ENCODE measurements at places on chromosomes 5 and 9.

GRCh38 chr5:62477801-62478200 is 65.2 kb downstream of the IPO11 start:
- DNase-seq = no peak

DNA sequence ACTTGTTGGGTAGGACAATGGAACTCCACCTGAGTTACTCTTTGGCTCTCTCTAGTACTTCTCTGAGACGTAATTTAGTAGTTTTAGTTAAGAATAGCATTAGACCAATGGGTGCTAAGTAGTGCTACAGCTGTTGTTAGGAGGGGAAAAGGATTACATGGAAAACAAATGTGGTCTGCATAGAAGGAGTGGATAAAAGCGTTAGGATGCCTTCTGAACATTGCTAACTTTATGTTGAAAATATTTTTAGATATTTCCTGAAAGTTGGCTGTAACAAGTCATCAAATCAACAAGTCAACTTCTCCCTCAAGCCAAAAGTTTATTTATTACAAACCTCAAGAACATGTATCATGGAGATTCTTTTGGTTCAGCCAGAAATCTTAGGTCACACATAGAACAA is 409.5 kb upstream of the MEF2C start:
- DNase-seq = no peak

DNA sequence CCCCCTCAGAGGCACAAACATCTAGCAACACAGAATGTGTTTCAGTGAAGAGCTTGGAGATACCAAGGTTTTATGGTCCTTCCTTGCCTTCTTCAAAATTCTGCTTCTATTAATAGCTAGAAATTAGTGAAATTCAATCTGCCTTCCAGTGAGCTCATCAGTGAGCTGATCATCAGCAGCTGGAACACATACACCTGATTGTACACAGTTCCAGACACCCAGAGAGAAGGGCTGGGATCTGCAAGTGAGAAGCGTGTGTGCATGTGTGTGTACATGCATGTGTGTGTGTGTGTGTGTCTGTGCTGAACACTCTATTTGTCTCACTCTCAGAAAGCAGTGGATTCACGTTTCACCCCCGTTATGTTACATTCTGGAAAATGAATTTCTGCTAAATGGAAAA is 28.5 kb downstream of the CFAP90 start:
- no peak for DNase-seq

DNA sequence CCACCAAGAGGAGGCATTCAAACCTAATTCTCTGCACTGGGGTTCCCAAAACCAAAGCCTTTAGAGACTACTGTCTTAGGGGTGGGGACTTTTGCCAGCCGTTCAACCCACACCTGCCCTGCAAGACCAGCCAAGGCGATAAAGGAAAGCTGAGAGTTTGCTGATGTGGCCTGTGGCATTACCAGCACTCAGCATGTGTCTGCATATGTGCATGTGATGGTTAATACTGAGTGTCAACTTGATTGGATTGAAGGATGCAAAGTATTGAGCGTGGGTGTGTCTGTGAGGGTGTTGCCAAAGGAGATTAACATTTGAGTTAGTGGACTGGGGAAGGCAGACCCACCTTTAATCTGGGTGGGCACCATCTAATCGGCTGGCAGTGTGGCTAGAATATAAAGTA is 474.2 kb downstream of the MED10 start:
- DNase-seq = no peak

DNA sequence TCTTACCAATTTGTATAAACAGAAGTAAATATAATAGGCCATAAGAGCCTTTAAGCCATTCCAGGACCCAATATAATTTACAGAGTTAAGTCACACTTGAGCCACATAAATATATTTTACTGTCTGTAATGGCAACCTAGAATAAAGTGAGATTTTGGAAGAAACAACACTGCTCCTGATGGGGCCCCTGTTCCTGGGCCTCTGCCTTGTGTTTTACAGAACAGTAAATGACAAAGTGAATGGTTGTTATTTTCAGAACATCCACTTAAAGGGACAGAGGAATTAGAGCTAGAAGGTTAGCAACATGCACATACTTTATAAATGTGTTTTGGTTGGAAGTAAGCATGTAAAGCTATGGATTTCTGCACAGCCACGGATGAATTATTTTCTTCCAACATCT is 3.6 kb downstream of the PTGER4 start:
- no peak for DNase-seq

GRCh38 chr9:107733523-107733894 is 243.9 kb upstream of the KLF4 start:
- no peak for DNase-seq
